ENCODE measurements at places on chromosomes 11 and 22.

GRCh38 chr11:2788168-2789071, 88.6 kb upstream of the KCNQ1OT1 start:
- DNase-seq = no peak

- DNase-seq = no peak
Observed at GRCh38 chr11:66856496-66857233, at the start of gene LRFN4. Gene LRFN4 (plus strand): TSS chr11:66857064. CDS start chr11:66857745, 681 bp downstream.

DNA sequence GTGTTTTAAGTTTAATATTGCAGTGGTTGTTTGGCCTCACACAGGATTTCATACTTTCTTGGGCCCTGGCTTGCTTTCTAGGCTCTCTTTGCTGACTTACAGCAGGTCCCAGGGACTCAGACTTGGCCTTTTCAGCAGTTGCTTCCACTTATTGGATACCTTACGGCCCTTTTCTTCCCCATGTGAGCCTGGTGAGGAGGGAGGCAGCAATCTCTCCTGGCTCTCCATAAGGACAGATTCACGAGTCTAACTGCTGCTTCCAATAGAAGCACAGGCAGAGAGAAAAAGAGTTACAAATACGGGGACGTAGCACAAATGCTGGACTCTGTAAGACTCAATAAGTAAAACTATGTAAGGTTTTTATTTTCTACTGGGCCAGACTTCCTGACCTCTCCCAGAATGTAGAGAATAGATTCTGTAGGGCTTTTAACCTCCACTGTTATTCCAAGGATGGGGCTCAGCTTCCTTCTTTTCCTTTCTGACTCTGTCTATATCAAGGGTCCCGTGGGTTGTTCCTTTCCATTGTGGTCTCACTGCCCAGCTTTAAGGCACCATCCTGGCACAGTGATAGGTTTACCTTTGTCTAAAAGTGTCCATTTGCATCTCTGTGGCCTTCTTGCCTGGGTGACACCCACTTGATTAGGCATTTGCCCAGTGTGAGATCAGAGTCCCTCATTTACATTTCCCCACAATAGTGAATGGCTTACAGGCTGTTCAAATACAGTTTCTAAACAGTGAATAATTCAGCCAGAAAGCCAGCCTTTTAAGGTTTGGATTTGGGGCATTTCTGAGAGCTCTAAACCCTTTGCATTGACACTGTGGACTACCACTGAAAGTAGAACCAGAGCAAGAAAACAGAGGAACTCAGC, 92.8 kb downstream of the RASSF10 start:
- no peak for DNase-seq

DNA sequence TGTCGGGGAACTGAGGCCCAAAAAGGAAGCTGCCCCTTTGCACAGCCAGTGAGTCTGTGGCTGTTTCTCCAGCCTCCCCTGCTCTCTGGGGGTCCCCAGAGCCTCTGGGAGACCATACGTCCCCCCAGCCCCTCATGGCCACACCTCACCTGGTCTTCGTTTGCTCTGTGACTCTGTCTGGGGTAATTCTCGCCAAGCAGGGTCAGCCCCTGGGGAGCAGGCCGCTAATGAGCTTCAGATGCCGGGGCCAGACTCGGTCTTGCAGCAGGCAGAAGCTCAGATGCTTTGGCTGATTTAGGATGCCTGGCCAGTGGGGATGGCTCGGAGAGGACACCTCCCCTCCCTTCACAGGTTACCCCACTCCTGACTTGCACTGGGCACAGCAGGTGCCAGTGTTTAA, 24.1 kb upstream of the WNT11 start:
- no peak for DNase-seq
